ENCODE measurements at places on chromosomes 4 and X. TPM values are rescaled to one million over a fixed set of nuclear protein-coding genes. Genes with fewer than 3 reads are reported as not detected.

Gene CCNI
- 401 TPM for polyA plus RNA-seq

Gene PTCHD1
- polyA plus RNA-seq: 0.64 TPM

Gene ADGRL3
- polyA plus RNA-seq: 24.3 TPM

Gene ABCG2
- 6.9 TPM for polyA plus RNA-seq

Gene TMPRSS11F
- 0.10 TPM for polyA plus RNA-seq

Gene NLRP2B
- polyA plus RNA-seq: 0.07 TPM

Gene MAGEA2B
- polyA plus RNA-seq: not detected

Gene TMPRSS11D
- polyA plus RNA-seq: not detected

GRCh38 chr4:185242749-185243533 is 33.5 kb downstream of the SNX25 start:
- no peak for DNase-seq

DNA sequence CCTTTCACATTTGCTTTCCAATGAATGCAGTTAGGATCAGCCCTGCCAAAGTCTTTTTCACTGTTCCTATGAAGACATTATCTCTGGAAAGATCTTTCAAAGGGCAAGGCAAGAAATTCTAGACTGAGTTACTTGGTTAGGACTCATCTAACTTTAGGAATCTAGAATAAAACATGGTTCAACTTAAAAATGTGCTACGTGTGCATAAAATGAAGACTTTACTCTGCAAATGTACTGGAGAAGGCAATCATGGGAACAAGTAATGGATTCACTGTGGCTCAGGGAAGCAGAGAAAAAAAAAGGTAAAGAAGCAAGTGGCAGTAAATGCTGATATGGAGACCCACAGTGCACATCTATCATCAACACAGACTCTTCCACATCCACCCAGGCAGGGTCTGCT is 297.4 kb downstream of the HNRNPD start:
- DNase-seq: no peak

GRCh38 chr4:17218786-17219185 is 293.1 kb downstream of the QDPR start:
- DNase-seq: no peak

GRCh38 chrX:111561851-111562250 is 50.4 kb downstream of the SERTM2 start:
- no peak for DNase-seq

DNA sequence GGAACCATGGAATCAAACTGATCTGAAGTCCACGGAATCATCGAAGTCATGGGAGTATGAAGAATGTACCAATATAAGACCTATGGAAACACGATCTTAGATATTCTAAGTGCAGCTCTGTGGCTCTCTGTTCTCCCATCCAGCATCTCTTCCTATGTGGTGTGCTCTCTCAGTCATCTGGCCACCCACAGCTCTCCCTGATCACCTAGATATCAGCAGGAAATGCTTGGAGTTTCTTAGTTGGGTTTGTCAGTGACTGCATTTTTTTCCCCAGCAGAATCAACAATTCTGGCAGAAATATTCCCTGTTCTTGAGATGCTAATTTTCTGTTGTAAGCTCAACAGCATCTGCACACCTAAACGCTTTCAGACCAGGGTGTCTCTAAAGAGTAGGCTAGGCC is 94.1 kb downstream of the GC start:
- DNase-seq: no peak

DNA sequence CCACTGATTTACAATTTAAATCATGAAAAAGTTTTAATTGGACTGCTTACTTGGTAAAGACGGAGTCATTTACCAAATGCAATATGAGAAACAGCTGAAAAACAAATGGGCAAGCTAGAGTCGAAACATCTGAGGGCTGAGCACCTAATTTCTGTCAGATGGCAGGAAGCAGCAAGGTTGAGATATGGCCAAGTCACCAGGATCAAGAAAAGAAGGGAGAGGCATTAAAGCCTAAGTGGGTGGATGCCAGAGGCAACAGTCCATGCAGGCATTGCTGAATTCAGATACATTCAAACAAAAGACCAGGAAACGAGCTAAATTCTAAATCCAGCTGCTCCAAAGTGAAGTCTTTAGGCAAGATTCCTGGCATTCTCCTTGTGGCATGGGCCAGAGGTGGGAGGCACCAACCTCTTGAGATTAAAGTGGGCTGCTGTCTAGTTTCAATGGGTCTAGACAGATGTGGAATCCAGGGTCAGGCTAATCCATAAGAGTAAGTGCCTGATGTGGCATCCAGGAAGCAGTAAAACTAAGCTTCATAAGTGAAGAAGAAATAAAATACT is 8.0 kb upstream of the ARSJ start:
- DNase-seq: no peak

- no peak for DNase-seq
Observed at GRCh38 chrX:63761639-63762038, 23.4 kb downstream of the ARHGEF9 start.

- no peak for DNase-seq
Observed at GRCh38 chrX:106404512-106404911, 207.3 kb upstream of the RADX start.

DNA sequence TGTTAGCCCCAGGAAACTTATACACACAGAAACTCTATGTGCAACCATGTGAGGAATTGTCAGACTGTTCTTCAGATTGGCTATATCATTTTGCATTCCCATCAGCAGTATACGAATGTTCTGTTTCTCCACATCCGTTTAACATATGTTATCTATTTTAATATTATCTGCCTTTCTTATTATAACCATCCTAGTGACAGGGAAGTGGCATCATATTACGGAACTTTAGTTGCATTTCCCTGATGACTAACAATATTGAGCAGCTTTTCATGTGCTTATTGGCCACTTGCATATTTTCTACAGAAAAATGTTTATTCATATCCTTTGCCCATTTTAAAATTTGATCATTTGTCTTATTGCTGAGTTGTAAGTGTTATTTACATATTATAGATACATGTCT is 36.5 kb upstream of the IL15 start:
- no peak for DNase-seq

DNA sequence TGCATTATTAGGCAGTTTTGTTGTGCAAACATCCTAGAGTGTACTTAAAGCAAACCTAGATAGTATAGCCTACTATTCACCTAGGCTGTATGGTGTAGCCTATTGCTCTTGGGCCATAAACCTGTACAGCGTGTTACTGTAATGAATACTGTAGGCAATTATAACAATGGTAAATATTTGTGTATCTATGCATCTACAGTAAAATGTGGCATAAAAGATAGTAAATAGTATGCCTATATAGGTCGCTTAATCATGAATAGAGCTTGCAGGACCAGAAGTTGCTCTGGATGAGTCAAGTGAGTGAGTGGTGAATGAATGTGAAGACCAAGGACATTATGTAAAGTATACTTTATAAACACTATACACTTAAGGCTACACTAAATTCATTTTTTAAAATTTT is 16.6 kb downstream of the USO1 start:
- no peak for DNase-seq

DNA sequence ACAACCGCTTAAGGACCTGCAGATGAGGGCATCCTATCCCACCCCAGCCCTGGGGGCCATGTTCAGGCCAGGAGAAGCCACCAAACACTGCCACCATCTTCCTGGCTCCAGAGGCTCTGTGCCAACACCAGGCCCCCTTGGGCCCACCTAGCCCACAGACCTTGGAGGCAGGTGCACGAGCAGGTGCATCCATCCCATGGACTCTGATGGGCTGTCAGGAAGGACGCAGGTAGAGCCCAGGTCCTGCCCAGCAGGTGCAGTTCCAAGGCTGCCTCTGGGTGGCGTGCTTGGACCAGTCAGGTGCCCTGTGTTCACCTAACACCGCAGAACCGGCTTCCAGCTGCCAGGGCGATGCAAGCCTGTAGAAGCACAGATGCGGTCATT is 22.8 kb upstream of the PDE6B start:
- DNase-seq: peak; percentile 69

DNA sequence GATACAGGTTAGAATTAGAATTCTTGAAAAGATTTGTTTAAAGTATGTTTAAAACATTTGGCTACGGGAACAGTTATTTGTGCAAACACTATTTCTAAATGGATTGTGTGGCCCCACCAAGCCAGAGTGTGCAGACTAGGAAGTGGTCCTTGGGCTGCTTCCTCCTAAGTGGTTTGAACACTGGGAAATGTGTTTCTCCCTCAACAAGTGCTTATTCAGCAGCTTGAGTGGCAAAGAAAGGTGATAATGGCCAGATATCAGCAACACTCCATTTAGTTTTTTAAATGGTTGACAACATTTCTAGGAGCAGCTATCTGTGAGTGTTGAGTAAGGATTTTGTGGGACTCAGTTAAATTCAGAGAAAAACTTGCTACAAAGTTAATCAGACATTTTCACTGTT is 141.4 kb upstream of the LNX1 start:
- DNase-seq: no peak

DNA sequence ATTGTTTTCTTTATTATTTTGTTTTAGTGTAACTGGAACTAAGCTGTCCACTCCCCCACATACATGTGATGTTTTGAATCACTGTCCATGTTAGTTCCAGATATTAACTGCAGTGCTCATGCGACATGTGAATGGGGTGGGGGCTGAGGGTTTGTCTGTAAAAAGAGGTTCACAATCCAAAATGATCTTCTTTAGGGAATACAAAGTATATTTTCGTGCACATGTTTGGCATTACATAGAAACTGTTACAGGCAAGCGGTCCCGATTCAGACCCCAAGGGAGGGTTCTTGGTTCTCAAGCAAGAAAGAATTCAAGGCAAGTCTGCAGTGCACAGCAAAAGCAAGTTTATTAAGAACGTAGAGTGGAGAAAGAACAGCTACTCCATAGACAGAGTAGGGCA is 296.5 kb upstream of the CLNK start:
- DNase-seq: no peak

DNA sequence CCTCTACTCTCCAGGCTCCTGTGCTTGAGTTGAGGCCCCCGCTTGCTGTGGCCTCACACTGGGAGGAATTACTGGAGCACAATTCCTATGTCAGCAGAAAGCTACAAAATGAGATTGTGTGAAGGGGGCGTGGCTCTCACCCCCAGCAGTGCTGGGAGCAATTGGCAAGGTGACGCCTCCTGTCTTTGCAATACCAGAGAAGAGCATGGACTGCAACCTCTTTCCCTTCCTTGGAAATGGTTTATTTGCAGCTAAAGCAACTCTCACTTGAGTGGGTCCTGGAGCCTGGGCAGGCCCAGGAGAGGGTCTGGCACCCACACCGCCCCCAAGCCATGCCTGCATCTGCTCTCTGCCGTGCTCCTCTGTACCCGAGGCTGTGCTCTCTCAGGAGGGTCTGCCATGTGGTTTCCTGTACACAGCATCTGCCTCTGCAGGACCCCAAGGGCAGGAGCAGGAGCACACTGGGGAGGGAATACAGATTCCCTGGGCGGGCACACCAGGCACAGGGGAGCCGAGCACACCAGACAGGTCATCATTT is 32.9 kb upstream of the HGFAC start:
- no peak for DNase-seq

- no peak for DNase-seq
Observed at GRCh38 chr4:75566911-75567310, 11.0 kb downstream of the ODAPH start.

DNA sequence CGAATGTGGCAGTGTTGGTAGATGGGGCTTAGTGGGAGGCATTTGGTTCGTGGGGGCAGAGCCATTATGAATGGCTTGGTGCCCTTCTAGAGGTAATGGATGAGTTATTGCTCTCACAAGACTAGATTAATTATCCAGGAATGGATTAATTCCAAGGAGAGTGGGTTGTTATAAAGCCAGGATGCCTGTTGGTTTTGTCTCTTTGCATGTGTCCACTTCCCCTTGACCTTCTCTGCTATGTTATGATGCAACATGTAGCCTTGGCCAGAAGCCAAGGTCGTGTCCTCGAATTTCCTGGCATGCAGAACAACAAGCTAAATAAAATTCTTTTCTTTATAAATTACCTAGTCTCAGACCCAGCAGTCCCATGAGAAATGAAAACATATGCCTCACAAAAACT is 111.2 kb upstream of the PLS3 start:
- no peak for DNase-seq

- no peak for DNase-seq
Observed at GRCh38 chr4:156654410-156654809, 317.2 kb downstream of the PDGFC start.

GRCh38 chr4:92270908-92271307 is 32.9 kb upstream of the GRID2 start:
- DNase-seq: no peak

- no peak for DNase-seq
Observed at GRCh38 chr4:2862528-2862927, 18.9 kb downstream of the ADD1 start.

DNA sequence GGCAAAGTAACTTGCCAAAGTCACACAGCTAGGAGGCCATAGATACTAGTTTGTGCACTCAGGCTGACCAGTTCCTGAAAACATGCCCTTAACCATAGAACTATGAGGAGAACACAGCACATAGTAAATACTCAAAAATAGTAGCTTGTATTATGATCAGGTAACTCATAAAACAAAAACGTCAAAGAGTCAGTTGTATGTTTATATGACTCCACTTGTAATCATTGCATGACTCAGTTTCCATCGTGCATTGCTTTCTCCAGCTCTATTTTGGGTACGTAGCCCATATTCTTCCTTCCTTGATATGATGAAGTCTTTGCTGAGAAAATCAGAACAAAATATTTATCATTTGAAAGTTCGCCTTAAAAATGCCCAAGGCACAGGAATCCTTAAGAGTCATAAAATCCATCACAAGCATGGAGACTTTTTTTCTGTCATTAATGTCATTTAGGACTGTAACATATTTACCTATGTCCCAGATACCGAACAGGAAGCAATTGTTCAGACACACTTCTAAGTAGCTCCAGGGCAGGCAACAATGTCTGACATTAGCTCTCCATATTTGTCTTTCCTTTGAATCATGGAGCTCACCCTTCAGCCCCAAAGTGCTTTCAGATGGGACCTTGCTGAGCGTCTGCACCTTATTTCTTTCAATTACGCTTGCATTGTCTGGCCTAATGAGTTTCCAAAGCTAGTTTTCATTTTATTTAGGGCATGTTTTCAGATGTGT is 11.2 kb upstream of the MID1 start:
- no peak for DNase-seq

DNA sequence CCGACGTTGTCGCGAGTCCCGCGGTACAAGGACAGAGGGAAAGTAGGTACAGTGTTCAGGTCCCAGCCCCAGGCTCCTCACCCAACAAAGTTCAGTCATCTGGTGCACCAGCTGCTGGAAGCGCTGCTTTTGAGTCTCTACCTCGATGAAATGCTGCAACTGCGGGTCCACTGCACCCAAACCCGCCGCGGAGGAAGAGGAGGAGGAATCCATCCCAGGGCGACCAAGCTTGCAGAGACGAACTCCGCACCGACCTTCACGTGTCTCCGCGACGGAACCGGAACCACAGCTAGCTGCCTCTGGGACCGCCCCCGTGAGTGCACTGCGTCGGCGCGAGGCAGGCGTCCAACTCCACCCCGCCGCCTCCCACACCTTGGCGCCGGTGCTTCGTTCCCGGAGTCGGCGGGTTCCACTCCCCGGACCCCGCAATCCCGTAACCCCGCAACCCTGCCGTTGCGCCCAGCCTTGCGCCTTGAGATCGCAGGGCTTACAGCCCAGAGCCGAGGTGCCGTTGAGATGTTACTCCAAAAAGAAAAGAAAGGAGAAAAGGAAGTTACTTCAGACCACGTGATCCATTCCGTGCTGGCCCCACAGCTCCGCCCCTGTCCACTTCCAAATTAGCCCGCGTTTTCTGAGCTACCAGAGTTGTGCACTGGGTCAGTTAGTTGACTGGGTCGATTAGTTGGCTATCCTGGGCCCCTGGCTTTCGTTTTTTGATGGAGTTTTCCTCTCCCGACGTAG is at the start of gene TIMM8A:
TIMM8A (minus strand) TSS at position 291 of the 741 bp plus-strand sequence; CDS start at position 213, 78 bp downstream.
- DNase-seq: peak; percentile 66
